ENCODE measurements at places on chromosomes 13 and 19. TPM values are rescaled to one million over a fixed set of nuclear protein-coding genes. Genes with fewer than 3 reads are reported as not detected.

The ZNF382 gene
- 0.10 TPM for total RNA-seq

The RHPN2 gene
- total RNA-seq = 49.6 TPM

The SOX1 gene
- not detected for total RNA-seq

The ZNF587B gene
- 9.4 TPM for total RNA-seq

The LILRA1 gene
- not detected for total RNA-seq

The KIR2DL3 gene
- not detected for total RNA-seq

The TGFBR3L gene
- total RNA-seq = 0.63 TPM

The GFY gene
- 0.13 TPM for total RNA-seq

The TIMM13 gene
- 139 TPM for total RNA-seq

The SSC5D gene
- total RNA-seq = 0.99 TPM

The ZNF575 gene
- total RNA-seq = 1.9 TPM

The MFSD12 gene
- total RNA-seq = 142 TPM

The SPACA4 gene
- total RNA-seq = not detected

The RASAL3 gene
- not detected for total RNA-seq

The AMER2 gene
- not detected for total RNA-seq

The CYP4F2 gene
- total RNA-seq = 0.07 TPM

The ZNF571 gene
- 0.55 TPM for total RNA-seq

The PLPPR3 gene
- 5.0 TPM for total RNA-seq

The TRPM4 gene
- total RNA-seq = 9.3 TPM

The VMAC gene
- total RNA-seq = 0.56 TPM

The PSG4 gene
- 0.71 TPM for total RNA-seq

The KLHL26 gene
- total RNA-seq = 5.4 TPM

The SIGLEC9 gene
- 0.06 TPM for total RNA-seq

The MZT1 gene
- 11.3 TPM for total RNA-seq

The LRG1 gene
- 0.15 TPM for total RNA-seq

The PCDH20 gene
- not detected for total RNA-seq

The IZUMO2 gene
- total RNA-seq = not detected

The SYCN gene
- not detected for total RNA-seq

The SERTAD3 gene
- 41.9 TPM for total RNA-seq

The LRCH1 gene
- 8.7 TPM for total RNA-seq

The CLDND2 gene
- 3.3 TPM for total RNA-seq

The PTH2 gene
- not detected for total RNA-seq

The PDX1 gene
- 0.04 TPM for total RNA-seq

The ASF1B gene
- 30.7 TPM for total RNA-seq

The FFAR2 gene
- total RNA-seq = 0.02 TPM

The PRR19 gene
- 3.7 TPM for total RNA-seq

The TMEM86B gene
- 4.4 TPM for total RNA-seq

The ZNF439 gene
- total RNA-seq = not detected

The LPAR2 gene
- total RNA-seq = 4.7 TPM

The FCER2 gene
- not detected for total RNA-seq

The SRRM5 gene
- total RNA-seq = 0.73 TPM

The ZNF536 gene
- not detected for total RNA-seq

The ZNF541 gene
- 0.06 TPM for total RNA-seq

The MEF2B gene
- 1.0 TPM for total RNA-seq

The SMIM44 gene
- not detected for total RNA-seq

The ZNF253 gene
- not detected for total RNA-seq

The FCHO1 gene
- 18.8 TPM for total RNA-seq

The PTOV1 gene
- total RNA-seq = 149 TPM

All from A549 treated with AZD2906 at 1 μM for 4 hours (cell line).